ENCODE measurements at places on chromosomes 7 and 10. TPM values are rescaled to one million over a fixed set of nuclear protein-coding genes. Genes with fewer than 3 reads are reported as not detected.

The RSPH10B2 gene
- total RNA-seq: 0.39 TPM

The PTPN20 gene
- 0.76 TPM for total RNA-seq

The GIMAP5 gene
- 255 TPM for total RNA-seq

The PRSS37 gene
- not detected for total RNA-seq

The MET gene
- 43.0 TPM for total RNA-seq

The APBB1IP gene
- total RNA-seq: not detected

The FBXL13 gene
- total RNA-seq: 0.39 TPM

The PAPSS2 gene
- total RNA-seq: 102 TPM

The LMTK2 gene
- 8.6 TPM for total RNA-seq

The HBP1 gene
- 152 TPM for total RNA-seq

The MTERF1 gene
- total RNA-seq: 5.4 TPM

The MUC12 gene
- total RNA-seq: not detected

The SPDYE2B gene
- total RNA-seq: not detected

The GRID2IP gene
- total RNA-seq: not detected

The ZNF398 gene
- 5.0 TPM for total RNA-seq

The SLC13A1 gene
- not detected for total RNA-seq

The MRPS17 gene
- 18.1 TPM for total RNA-seq

The LRRD1 gene
- total RNA-seq: under 0.01 TPM

The GIMAP8 gene
- total RNA-seq: 157 TPM

The HPS6 gene
- 26.1 TPM for total RNA-seq

The XRCC2 gene
- total RNA-seq: 3.7 TPM

The GPR15LG gene
- not detected for total RNA-seq

The SFTPA1 gene
- total RNA-seq: not detected

The LBX1 gene
- total RNA-seq: not detected

The AASS gene
- total RNA-seq: 15.9 TPM

The POLD2 gene
- 57.7 TPM for total RNA-seq

The OPALIN gene
- total RNA-seq: not detected

The GLI3 gene
- total RNA-seq: 0.26 TPM

The ARHGAP12 gene
- 22.8 TPM for total RNA-seq

The STAG3 gene
- total RNA-seq: 0.13 TPM

The RTKN2 gene
- total RNA-seq: under 0.01 TPM

The CALML5 gene
- total RNA-seq: not detected

The ANKRD22 gene
- not detected for total RNA-seq

The AQP1 gene
- 6.6 TPM for total RNA-seq

The ICA1 gene
- 37.6 TPM for total RNA-seq

The LRRC18 gene
- not detected for total RNA-seq

The THSD7A gene
- 15.8 TPM for total RNA-seq
